ENCODE measurements at places on chromosomes 3 and 15. TPM values are rescaled to one million over a fixed set of nuclear protein-coding genes. Genes with fewer than 3 reads are reported as not detected.
A peak's percentile ranks its signal among the peaks of the same experiment; 100 is the strongest.

DNA sequence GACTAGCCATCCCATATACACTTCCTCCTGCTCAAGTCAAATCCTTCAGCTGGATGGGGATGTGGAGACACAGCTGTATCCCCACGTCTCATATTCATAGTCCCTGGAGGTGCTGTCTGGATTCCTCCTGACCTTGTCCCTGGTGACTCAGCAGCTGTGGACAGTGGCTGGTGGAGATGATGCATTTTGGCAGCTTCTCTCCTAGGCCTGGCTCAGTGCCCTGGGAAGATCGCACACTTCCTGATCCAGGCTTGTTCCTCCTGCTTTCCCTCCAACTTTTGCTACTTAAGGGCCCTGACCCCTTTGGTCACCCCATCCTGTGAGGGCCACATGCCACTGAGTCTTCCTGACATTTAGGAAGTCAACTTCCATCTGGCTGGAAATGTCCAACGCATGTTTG is 44.4 kb downstream of the ADAMTSL3 start:
- H3K27ac ChIP-seq, result no peak overlapping the region
- no peaks in the 10 kb centered on the region for H3K36me3 ChIP-seq
- no peak for DNase-seq
- no peaks in the 10 kb centered on the region for H3K27me3 ChIP-seq
- no peak overlapping the region for H3K4me3 ChIP-seq

DNA sequence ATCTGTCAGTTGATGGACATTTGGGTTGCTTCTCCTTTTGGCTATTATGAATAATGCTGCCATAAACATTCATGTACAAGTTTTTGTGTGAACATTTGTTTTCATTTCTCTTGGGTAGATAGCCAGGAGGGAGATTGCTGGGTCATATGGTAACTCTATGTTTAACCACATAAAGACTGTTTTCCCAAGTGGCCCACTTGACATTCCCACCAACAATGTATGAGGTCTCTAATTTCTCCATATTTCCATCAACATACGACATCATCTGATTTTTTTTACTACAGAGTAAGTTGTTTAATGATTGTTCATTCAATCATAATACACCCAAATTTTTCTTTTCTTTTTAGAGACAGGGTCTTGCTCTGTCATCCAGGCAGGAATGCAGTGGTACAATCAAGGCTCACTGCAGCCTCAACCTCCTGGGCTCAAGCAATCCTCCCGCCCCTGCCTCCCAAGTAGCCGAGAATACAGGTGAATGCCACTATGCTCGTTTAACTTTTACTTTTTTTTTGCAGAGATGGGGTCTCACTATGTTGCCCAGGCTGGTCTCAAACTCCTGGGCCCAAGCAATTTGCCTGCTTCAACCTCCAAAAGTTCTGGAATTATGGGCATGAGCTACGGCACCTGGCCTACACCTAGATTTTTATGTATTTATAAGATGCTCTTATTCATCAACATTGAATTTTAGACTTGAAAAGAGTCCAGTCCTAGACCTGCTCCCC is 6.8 kb downstream of the IP6K1 start:
- H3K27ac ChIP-seq, result no peak overlapping the region
- H3K4me1 ChIP-seq, result peaks cover 2% of the 10 kb centered on the region
- H3K27me3 ChIP-seq, result no peaks in the 10 kb centered on the region
- peaks cover 2% of the 10 kb centered on the region for H3K36me3 ChIP-seq

- no peak overlapping the region for H3K4me3 ChIP-seq
- no peak overlapping the region for H3K27ac ChIP-seq
- no peaks in the 10 kb centered on the region for H3K4me1 ChIP-seq
- no peaks in the 10 kb centered on the region for H3K27me3 ChIP-seq
- DNase-seq, result no peak
These were observed 90.0 kb downstream of the FSIP1 start for GRCh38 chr15:39692356-39693327.

GRCh38 chr3:147903026-147903425 is 493.9 kb downstream of the ZIC1 start:
- no peak overlapping the region for H3K4me3 ChIP-seq
- DNase-seq, result no peak
- H3K27ac ChIP-seq, result no peak overlapping the region
- no peaks in the 10 kb centered on the region for H3K4me1 ChIP-seq
- H3K27me3 ChIP-seq, result no peaks in the 10 kb centered on the region

The BCHE gene
- 0.27 TPM for total RNA-seq

GRCh38 chr3:185822221-185823000 is 2.4 kb downstream of the IGF2BP2 start:
- DNase-seq, result peak; percentile 65
- no peaks in the 10 kb centered on the region for H3K27me3 ChIP-seq
- H3K27ac ChIP-seq, result peak overlapping the region; percentile 84
- peaks cover 49% of the 10 kb centered on the region for H3K4me1 ChIP-seq
- H3K36me3 ChIP-seq, result no peaks in the 10 kb centered on the region

DNA sequence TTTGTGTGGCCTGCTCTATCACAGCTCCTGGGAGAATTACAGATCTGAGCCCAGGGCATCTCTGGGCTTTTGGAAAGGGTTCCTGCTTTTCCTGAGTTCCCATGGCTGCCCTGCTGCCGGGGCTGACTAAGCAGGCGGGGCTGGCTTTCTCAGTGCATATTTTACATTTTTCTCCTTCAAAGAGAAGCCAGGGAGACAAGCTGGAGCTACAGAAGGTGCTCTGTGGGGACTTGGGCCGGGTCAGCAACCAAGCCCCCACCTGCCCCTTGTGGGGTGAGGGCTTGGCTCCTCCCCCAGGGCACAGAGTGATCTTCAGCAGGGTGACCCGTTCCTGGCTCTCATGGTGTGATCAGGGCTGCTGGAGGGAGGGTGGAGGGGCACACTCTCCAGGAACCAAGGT is 17.4 kb downstream of the ABTB1 start:
- H3K4me3 ChIP-seq, result no peak overlapping the region
- no peaks in the 10 kb centered on the region for H3K4me1 ChIP-seq
- peaks cover 3% of the 10 kb centered on the region for H3K36me3 ChIP-seq

DNA sequence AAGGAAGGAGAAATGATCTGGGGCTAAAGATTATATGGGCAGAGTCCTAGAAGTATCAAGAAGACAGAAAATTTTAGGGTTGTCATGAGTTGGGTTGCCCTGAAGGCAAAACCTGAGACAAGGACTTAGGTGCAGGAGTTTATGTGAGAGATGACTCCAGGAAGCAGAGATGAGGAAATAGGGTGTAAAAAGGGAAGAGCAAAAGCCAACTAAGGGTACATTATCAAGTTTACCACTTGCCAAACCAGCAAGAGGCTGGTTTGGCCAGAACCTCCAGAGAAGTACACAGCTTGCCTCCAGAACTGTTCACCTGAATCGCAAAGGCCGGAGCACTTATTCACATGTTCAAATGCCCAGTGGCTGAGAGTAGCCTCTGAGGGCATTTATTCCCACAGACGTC is 116.7 kb downstream of the FHIT start:
- H3K27ac ChIP-seq, result no peak overlapping the region
- no peaks in the 10 kb centered on the region for H3K27me3 ChIP-seq
- no peaks in the 10 kb centered on the region for H3K36me3 ChIP-seq

The PCLAF gene
- 54.7 TPM for total RNA-seq

- no peak for DNase-seq
- H3K4me3 ChIP-seq, result no peak overlapping the region
- peaks cover 11% of the 10 kb centered on the region for H3K4me1 ChIP-seq
- no peaks in the 10 kb centered on the region for H3K27me3 ChIP-seq
These were observed 46.3 kb upstream of the SLC41A3 start for GRCh38 chr3:126130081-126130855.

DNA sequence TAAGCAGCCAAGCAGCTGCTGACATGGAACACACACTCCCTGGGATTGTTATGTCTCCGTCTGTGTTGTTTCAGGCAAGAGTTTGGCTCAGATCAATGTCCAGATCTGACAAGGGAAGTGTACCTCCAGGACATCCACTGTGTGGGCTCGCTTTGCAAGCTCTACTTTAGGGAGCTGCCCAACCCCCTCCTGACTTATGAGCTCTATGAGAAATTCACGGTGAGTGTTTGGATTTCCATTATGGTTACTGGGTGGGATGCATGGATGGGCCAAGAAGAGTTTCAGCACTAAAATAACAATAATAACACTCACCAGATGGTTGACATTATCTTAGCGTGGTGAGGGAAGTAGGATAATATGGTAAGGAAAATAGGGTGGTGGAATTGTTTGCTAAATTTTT is 74.1 kb downstream of the ARHGAP31 start:
- DNase-seq, result no peak
- H3K36me3 ChIP-seq, result peaks cover 6% of the 10 kb centered on the region
- H3K4me3 ChIP-seq, result no peak overlapping the region
- H3K27me3 ChIP-seq, result no peaks in the 10 kb centered on the region

The KNG1 gene
- total RNA-seq, result not detected

The ARRDC4 gene
- total RNA-seq, result 0.97 TPM

DNA sequence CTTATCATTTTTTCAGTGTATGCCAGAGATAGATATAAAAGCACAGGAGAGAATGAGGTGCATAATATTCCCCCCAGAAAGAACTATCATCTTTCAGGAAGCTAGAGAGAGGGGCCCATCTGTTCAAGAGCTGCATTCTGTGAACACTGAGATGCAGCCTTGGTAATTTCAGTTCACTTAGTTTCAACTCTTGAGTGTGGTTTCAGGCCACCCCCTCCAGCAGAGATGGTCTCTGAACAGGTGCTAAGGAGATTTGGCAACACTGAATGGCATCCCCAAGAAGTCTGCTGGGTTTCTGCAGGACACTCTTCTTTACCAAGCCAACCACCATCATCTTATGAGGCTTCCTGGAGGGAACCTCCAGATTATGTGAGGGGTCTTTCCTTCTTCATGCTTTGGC is 30.4 kb upstream of the LIMD1 start:
- DNase-seq, result no peak
- H3K27me3 ChIP-seq, result no peaks in the 10 kb centered on the region
- H3K4me3 ChIP-seq, result no peak overlapping the region
- H3K27ac ChIP-seq, result no peak overlapping the region
- H3K4me1 ChIP-seq, result no peaks in the 10 kb centered on the region

DNA sequence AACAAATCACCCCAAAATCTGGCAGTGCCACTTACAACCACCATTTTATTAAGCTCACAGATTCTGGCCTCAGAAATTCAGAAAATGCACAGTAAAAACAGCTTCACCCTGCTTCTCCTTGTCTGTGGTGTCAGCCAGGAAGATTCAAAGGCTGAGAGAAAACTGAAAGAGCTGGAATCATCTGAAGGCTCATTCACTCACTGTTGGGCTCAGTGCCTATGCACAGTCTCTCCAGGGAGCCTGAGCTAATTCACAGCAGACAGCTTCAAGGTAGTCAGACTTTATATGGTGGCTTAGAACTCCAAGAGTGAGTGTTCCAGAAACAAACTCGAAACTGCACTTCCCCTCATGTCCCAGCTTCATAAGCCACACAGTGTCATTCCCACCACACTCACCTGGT is 16.5 kb upstream of the PLOD2 start:
- H3K27ac ChIP-seq, result peak overlapping the region; percentile 99
- DNase-seq, result no peak
- peaks cover 37% of the 10 kb centered on the region for H3K4me1 ChIP-seq
- no peak overlapping the region for H3K4me3 ChIP-seq

The CYP11A1 gene
- not detected for total RNA-seq

The SYNPR gene
- not detected for total RNA-seq

The RNF111 gene
- 42.6 TPM for total RNA-seq

- H3K4me1 ChIP-seq, result no peaks in the 10 kb centered on the region
- H3K27me3 ChIP-seq, result no peaks in the 10 kb centered on the region
- no peak overlapping the region for H3K4me3 ChIP-seq
- H3K27ac ChIP-seq, result no peak overlapping the region
- H3K36me3 ChIP-seq, result no peaks in the 10 kb centered on the region
- no peak for DNase-seq
These were observed 106.8 kb downstream of the BBX start for GRCh38 chr3:107629566-107629965.

The GABRB3 gene
- not detected for total RNA-seq

DNA sequence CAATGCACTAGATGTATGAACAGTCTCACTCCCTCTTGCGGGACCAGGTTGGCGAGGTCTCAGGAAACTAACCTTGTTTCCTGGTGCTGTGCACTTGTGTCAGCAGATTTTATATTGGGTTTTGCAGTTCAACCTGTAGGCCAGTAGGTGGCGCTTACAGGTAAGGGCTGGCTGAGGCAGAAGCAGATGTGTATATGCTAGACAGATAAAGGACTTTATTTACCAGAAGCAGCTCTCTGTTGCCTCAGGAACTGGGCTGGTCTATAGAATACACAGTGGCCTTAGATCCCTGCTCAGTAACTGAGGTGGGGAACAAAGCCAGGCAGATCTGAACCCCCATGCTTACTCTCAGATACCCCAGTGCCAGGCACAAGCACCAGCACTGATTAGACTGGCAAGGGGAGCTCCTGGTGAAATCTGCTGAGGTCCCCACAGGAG is 296.8 kb downstream of the DOCK3 start:
- no peak overlapping the region for H3K27ac ChIP-seq
- H3K36me3 ChIP-seq, result no peaks in the 10 kb centered on the region
- no peak overlapping the region for H3K4me3 ChIP-seq

The MAN2A2 gene
- 52.1 TPM for total RNA-seq

The C3orf85 gene
- total RNA-seq, result not detected

The LSAMP gene
- total RNA-seq, result not detected

- no peaks in the 10 kb centered on the region for H3K36me3 ChIP-seq
- peaks cover 26% of the 10 kb centered on the region for H3K27me3 ChIP-seq
- H3K27ac ChIP-seq, result no peak overlapping the region
These were observed 756 bp upstream of the CAMK2N2 start for GRCh38 chr3:184261854-184262763.

DNA sequence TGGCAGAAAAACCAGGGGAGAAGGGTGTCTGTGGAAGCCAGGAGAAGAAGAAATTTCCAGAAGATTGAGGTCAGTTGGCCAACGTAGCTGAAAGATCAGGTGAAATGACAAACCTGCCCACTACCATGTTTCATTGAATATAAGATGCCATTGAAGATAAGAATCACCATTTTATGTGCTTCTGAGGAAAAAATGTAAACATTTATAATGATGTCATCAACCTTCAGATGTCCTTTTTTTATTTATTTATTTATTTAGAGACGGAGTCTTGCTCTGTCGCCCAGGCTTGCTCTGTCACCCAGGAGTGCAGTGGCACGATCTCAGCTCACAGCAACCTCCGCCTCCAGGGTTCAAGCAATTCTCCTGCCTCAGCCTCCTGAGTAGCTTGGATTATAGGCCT is 4.9 kb upstream of the PODXL2 start:
- H3K27me3 ChIP-seq, result peaks cover 18% of the 10 kb centered on the region
- H3K27ac ChIP-seq, result no peak overlapping the region
- H3K36me3 ChIP-seq, result peaks cover 3% of the 10 kb centered on the region
- no peak for DNase-seq
